ENCODE measurements at places on chromosomes 1 and 21. TPM values are rescaled to one million over a fixed set of nuclear protein-coding genes. Genes with fewer than 3 reads are reported as not detected.

Gene CFAP74
- not detected for total RNA-seq

- no peak for DNase-seq
Observed at GRCh38 chr1:218865591-218865990, 308.1 kb upstream of the LYPLAL1 start.

DNA sequence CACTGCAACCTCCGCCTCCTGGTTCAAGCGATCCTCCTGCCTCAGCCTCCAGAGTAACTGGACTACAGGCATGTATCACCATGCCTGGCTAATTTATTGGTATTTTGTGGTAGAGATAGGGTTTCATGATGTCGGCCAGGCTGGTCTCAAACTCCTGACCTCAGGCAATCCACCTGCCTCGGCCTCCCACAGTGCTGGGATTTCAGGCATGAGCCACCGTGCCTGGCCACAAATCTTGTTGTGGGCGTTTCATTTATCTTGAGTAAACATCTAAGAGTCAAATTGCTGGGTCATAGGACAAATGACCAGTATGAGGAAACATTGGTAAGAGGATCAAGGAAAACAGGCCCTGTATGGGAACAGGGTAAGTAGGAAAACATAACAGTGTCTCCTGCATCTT, 17.9 kb downstream of the TMEM200B start:
- no peak for DNase-seq

Gene KCNK1
- total RNA-seq = 5.9 TPM

GRCh38 chr1:47937586-47938254, 59.5 kb downstream of the TRABD2B start:
- no peak for DNase-seq

Gene SSX2IP
- total RNA-seq = 13.8 TPM

All from activated T-cell treated with anti-CD3 and anti-CD28 coated beads, Interleukin-2, amount 50 U/mL, for 72 hours (primary cell).